CD4-positive, alpha-beta T cell (primary cell): ENCODE measurements at places on chromosomes 1 and 21.

DNA sequence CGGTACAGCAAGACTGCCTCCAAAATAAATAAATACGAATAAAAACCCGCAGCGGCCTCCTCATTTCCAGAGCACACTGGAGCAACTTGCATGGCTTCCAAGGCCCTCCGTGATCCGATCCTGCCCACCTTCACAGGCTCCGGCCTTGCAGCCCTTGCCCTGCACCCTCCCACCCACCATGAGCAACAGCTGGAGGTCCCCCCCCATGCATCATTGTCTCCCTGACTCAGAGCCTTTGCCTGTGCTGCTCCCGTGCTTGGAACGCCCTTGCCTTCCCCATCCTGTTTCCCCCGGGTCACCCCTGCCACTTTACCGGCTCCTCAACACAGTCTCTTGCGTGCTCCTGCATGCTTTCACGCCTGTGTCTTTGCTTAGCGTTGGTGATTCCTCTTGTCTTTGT lies 71.0 kb upstream of the ANGPTL1 start:
- no peak for DNase-seq

GRCh38 chr1:61247051-61247825 lies 164.9 kb downstream of the NFIA start:
- DNase-seq, result no peak

DNA sequence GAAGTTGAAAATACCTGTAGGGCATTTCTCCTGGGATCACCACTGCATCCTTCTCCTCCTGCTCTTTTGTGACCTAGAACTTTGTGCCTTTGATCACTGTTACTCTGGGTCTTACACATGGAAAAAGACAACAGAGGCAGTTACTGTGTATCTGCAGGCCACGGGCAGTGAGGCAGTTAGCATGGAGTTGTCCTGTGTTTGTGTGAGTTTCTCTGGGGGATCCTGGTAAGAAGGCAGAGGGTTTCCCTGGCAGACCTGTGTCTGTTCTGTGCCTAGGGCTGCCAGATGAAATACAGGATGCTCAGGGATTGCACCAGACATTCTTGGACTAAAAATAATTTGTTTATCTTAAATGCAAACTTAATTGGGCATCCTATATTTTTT lies 44.4 kb upstream of the SCCPDH start:
- no peak for DNase-seq

DNA sequence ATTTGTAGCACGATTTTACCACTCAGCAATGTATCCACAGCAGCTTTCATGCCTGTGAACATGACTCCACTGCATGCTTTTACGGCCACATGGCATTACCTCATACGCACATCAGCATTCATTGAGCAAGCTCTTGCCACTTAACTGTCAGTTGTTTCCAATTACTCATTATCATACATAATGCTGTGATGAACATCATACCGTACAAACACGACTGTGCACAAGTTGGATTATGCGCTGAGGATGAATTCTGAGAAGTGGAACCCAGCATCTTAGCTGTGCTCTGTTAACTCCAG lies 9.6 kb downstream of the UMODL1 start:
- peak; percentile 59 for DNase-seq

DNA sequence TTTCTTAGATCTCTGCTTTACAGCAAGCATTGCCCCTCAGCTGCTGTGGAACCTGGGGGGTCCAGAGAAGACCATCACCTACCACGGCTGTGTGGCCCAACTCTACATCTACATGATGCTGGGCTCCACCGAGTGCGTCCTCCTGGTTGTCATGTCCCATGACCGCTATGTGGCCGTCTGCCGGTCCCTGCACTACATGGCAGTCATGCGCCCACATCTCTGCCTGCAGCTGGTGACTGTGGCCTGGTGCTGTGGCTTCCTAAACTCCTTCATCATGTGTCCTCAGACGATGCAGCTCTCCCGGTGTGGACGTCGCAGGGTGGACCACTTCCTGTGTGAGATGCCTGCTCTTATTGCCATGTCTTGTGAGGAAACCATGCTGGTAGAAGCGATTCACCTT lies 33.4 kb upstream of the OR2B11 start:
- DNase-seq, result no peak

DNA sequence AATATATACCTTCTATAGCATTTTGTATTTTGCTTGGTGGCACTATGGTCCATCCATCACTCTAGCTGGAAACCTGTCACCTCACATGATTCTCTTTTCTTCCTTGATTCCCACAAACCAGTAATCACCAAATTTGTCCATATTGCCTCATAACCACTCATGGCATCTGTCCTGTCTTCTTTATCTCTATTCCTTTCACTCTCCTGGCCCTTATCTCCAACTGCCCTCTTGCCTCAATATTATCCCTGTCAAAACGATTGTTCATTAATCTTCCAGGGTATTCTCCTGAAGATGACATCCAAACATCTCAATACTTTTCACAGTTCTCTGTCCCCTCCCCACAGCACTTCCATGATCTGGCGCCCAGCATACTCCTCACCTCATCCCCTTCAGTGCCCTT lies 46.1 kb downstream of the WDR64 start:
- no peak for DNase-seq

DNA sequence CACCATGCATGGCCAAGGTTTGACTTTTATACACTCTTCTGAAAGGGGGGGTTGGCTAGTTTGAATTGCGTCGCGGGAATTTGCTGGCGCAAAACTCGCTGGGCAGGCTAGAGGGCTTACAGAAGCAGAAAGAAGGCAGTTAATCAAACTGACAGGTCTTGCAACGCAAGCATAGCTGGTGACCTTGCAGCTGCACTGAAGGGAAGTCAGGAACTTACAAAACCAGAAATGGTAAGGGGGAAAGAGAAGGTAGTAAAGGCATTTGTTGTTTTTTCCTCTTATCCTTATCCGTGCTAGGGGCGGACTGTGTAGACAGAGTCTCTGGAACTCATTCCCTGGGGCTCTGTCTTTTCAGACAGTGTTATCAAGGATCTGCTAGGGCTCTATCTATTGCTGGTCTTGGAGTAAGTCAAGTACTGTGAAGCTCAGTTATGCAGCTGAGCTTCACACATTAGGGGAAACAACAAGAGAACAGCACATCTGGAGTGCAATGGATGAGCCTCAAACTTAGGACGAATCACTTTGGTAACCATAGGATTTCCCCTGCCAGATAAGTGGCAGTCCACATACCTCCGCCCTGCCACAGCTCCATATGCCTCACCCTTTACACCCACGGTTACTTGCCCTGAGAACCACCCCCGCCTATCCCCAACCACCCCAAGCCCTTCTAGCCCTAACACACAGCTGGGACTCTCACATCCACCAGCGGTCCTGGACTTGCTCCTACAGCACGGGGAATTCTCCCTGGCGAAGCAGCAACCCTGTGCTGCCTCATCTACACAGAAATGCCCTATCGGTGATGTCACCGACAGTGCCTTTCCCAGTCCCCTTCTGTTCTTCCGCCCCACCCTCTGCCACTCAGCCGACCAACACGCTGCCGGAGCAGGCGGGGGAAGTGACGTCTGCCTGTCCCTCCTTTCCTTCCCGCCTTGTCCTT lies 251.4 kb downstream of the FAM72C start:
- DNase-seq, result no peak

GRCh38 chr1:31216016-31216415 lies 23.7 kb downstream of the NKAIN1 start:
- DNase-seq, result no peak

- DNase-seq, result no peak
Measured at GRCh38 chr21:28356422-28356821, 636.3 kb downstream of the LTN1 start.

DNA sequence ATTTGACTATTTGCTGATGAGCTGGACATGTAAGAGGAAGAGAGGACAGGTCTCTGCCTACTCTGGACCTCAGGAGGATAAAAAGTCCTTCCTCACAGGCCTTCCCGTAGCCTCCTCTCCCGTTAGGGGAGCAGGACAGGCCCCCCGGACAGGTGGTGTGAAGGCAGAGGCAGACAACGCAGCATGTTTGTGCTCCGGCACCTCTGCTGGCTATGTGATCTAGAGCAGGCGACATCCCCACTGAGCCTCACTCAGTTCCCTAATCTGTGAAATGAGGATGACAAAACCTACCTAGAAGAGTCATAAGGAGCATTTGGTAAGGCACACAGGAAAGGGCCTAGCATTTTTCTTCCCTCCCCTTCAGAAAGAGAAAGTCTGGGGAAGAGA lies 34.8 kb downstream of the KIAA1614 start:
- no peak for DNase-seq

GRCh38 chr1:29603622-29604021 lies 367.3 kb downstream of the PTPRU start:
- no peak for DNase-seq

- no peak for DNase-seq
Measured at GRCh38 chr1:240394353-240394752, 217.6 kb downstream of the GREM2 start.

GRCh38 chr21:43889069-43889468 lies 24.0 kb downstream of the AGPAT3 start:
- peak; percentile 27 for DNase-seq

DNA sequence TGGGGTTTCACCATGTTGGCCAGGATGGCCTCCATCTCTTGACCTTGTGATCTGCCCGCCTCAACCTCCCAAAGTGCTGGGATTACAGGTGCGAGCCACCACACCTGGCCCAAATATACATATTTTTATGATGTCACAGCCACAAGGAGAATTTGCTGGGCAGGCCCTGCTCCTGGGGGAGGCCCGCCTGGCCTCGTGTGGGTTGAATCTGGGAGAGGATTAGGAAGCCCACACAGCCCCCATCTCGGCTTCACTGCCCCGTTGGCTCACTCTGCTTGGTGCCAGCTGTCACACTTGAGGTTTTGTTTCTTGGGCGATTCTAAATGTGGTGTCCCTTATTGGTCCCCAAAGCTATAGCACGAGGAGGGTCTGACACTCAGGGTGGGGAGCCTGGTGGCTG lies 335.7 kb upstream of the AJAP1 start:
- no peak for DNase-seq

GRCh38 chr1:67918067-67918466 lies 84.8 kb upstream of the GNG12 start:
- DNase-seq, result no peak

DNA sequence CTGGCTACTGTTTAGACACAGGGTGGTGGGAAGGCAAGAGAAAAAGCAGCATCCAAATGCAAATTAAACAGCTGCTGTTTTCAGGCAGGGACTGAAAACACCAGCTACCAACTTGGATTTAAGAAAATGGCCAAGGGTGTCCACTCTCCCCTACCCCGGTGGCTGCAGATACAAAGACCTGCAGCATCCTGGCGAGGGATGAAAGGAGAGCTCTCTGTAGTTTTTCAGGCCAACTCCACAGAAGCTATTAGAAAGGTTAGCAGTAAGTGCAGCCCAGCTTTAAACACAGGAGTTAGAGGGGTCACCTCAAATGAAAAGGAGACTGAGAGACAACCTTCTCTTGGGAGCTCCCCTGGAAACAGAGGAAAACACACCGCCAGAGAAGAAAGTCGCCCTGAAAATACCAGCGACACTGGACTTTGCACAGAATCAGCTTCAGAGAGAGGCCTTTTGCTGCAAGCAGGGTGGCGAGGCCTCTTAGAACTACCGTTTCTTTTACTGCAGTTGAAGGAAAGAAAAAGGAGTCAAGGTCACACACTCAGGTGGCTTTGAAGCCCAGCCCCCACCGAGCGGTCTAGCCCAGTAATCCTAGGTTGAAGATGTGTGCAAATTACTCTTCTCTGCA lies 74.4 kb upstream of the TIAM1 start:
- DNase-seq, result no peak

DNA sequence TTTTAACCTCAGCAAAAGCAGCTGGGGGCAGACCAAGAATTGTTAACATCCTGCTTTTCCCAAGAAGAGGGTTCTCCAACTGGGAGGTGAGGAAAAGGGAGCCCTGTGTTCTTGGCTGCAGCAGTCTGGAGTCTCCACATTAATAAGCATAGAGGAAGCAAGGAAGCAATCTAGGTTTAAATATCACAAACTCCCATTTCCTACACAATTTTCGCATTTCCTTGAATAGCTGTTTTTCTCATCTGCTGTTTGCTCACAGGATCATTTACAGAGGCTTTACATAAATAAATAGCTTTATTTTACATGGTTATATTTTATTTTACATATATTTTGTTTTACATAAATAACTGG lies 124.0 kb downstream of the TRIM33 start:
- no peak for DNase-seq

DNA sequence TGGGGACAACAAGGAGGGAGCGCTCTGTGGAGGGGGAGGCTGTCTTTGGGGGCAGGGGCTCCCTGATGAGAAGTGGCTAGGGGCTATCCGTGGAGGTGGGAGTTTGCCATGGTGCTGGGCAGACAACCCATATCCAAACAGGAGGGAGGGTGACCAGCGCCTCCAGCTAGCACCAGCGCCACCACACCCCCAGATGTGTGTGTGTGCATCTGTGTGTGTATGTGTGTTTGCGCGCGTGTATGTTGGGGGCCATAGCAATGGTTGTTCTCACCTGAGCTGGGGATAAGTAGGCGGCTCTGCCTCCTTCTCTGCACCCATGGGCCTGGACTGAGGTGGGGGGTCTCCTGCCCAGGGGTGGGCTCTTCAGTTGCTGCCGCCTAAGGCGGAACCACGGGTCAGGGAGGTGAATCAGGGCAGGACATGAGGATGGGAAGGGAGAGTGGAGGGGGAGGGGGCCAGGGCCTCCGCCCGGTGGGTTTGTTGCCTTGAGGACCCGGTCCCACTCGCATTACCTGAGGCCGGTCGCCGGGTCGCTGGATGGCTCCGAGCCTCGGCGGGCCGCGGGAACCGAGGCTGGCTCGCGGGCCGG lies 345 bp downstream of the HPCAL4 start:
- no peak for DNase-seq

DNA sequence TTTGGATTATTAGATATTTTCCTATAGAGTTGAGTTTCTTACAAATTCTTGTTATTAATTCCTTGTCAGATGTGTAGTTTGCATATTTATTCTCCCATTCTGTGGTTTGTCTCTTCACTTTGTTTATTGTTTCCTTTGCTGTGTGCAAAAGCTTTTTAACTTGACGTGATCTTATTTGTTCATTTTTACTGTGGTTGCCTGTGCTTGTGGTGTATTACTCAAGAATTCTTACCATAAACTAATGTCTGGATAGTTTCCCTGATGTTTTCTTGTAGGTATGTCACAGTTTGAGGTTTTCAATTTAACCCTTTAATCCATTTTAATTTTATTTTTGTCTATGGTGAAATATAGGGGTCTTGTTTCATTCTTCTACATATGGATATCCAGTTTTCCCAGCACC lies 72.1 kb upstream of the LHX8 start:
- no peak for DNase-seq

DNA sequence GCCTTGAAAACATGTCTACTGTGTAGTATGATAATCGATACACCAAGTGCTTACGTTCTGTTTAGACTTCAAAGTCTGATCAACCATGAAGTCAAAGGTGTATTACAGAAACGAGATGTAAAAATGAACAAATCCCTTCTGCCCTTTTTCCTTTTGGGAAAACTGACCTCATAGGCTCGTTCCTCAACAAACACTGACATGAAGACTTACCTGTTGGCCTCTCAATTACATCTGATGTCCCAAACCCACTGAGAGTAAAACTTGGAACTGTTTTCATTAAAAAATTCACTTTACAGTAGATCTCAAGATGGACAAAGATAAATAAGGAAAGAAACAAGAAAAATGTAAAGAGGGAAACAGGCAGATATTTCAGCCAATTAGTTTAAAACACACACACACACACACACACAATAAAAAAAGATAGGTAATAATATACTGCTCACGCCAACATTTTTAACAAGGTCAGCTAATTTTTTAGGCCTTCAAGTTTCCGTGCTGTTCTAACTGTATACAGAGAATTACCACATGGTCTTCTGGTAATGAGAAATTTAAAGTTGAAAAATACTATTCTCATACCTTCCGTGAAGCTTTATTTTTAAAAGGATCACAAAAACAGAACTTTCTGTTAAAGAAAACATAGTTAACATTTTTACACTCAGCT lies 2.1 kb downstream of the HMGN1 start:
- DNase-seq, result no peak

GRCh38 chr1:110312188-110313121 lies 26.7 kb upstream of the RBM15 start:
- DNase-seq, result peak; percentile 65

- no peak for DNase-seq
Measured at GRCh38 chr1:11951901-11952300, 17.4 kb downstream of the PLOD1 start.
